Fibroblast of lung (primary cell): ENCODE measurements at places on chromosomes 4 and X. TPM values are rescaled to one million over a fixed set of nuclear protein-coding genes. Genes with fewer than 3 reads are reported as not detected.

DNA sequence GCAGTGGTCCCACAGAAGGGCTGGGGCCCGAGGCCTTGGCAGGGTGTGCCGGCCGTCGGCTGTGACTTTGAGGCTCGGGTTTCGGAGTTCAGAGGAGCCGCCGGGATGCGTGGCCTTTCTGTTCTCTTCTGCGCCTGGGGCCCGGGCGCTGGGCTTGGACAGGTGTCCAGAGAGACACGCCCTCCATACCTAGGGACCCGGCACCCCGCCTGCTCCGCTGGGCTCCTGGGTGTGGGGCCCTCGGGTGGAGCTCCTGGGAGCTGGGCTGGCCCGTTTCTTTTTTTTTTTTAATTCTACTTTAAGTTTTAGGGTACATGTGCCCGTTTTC lies 11.3 kb downstream of the FGFRL1 start:
- no peak overlapping the region for H3K4me3 ChIP-seq
- no peaks in the 10 kb centered on the region for H3K4me1 ChIP-seq
- H3K27ac ChIP-seq: no peak overlapping the region
- peaks cover 2% of the 10 kb centered on the region for H3K36me3 ChIP-seq
- no peak for DNase-seq

DNA sequence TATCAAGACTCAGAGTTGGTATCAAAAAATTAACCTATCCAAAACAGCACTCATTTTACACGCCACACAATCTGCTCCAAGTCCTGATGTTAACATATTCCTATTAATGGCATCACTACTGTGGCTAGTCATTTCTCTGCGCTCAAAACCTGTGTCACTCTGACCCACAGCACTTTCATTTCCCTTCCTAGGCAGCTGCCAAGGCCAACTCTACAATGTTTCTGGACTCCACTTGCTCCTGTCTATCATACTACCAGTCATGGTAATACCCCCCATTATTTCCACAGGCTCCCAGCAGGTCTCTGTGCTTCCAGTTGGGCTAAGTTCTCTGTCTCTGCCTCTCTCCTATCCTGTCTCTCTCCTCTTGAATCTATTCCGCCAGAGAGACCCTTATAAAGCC lies 323.6 kb downstream of the NR3C2 start:
- no peaks in the 10 kb centered on the region for H3K27me3 ChIP-seq
- H3K4me3 ChIP-seq: no peak overlapping the region
- H3K27ac ChIP-seq: no peak overlapping the region
- H3K4me1 ChIP-seq: peaks cover 2% of the 10 kb centered on the region
- peaks cover 4% of the 10 kb centered on the region for H3K36me3 ChIP-seq

GRCh38 chrX:141673946-141674345 lies 24.6 kb downstream of the SPANXD start:
- no peaks in the 10 kb centered on the region for H3K36me3 ChIP-seq
- no peak overlapping the region for H3K27ac ChIP-seq
- DNase-seq: no peak
- no peak overlapping the region for H3K4me3 ChIP-seq
- no peaks in the 10 kb centered on the region for H3K27me3 ChIP-seq

- H3K36me3 ChIP-seq: no peaks in the 10 kb centered on the region
- DNase-seq: no peak
- no peak overlapping the region for H3K4me3 ChIP-seq
- H3K27ac ChIP-seq: no peak overlapping the region
Observed at GRCh38 chrX:103883533-103883932, 51.5 kb upstream of the RAB9B start.

- H3K27me3 ChIP-seq: peaks cover 8% of the 10 kb centered on the region
- no peak for DNase-seq
- no peaks in the 10 kb centered on the region for H3K36me3 ChIP-seq
- no peak overlapping the region for H3K27ac ChIP-seq
- H3K4me1 ChIP-seq: no peaks in the 10 kb centered on the region
- H3K4me3 ChIP-seq: no peak overlapping the region
Observed at GRCh38 chr4:52743444-52744019, 7.7 kb downstream of the ERVMER34-1 start.

- no peaks in the 10 kb centered on the region for H3K27me3 ChIP-seq
- no peaks in the 10 kb centered on the region for H3K36me3 ChIP-seq
- no peaks in the 10 kb centered on the region for H3K4me1 ChIP-seq
- H3K27ac ChIP-seq: no peak overlapping the region
- H3K4me3 ChIP-seq: no peak overlapping the region
Observed at GRCh38 chr4:3710451-3711182, 55.6 kb upstream of the ADRA2C start.

DNA sequence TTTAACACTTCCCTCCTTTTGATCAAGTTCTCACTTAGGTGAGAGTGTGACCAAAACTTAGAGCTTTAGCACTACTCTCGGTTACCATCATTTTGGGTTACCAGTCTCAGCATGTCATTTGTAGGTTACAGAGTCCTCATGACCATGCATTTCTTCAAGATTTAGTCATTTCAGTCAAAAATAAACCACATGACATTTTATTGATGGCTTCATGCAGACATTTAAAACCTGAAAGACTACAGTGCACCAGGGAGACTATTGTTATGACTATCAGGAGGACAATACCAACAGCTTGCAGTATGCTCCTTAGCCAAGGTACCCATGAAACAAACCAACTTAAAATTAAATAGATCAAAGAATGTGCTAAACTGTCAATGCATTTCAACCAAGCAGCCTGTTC lies 498.1 kb upstream of the FSTL5 start:
- H3K4me1 ChIP-seq: no peaks in the 10 kb centered on the region
- no peak for DNase-seq
- no peak overlapping the region for H3K4me3 ChIP-seq
- H3K27ac ChIP-seq: no peak overlapping the region

- no peaks in the 10 kb centered on the region for H3K27me3 ChIP-seq
- DNase-seq: no peak
Observed at GRCh38 chrX:77528034-77528433, 80.8 kb downstream of the FGF16 start.

DNA sequence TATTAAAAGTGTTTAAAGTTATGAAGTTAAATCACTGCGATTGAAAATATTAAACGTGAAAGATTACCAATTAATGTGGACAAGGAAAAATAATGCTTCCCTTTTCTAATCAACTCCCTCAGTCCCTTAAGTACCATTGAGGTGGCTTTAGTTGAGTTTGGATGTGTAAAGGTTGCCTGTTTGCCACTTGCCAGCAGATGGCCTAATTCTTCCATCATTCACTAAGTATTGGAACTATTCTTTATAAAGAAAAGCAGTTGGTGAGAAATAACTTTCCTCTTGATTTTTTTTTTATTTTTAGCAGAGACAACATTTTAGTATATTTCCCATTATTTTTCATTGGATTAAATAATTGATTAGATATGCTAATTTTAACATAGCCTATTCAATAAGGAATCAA lies 295.9 kb upstream of the TACR3 start:
- no peaks in the 10 kb centered on the region for H3K36me3 ChIP-seq
- H3K27ac ChIP-seq: no peak overlapping the region
- DNase-seq: peak; percentile 3
- no peaks in the 10 kb centered on the region for H3K4me1 ChIP-seq
- no peaks in the 10 kb centered on the region for H3K27me3 ChIP-seq

DNA sequence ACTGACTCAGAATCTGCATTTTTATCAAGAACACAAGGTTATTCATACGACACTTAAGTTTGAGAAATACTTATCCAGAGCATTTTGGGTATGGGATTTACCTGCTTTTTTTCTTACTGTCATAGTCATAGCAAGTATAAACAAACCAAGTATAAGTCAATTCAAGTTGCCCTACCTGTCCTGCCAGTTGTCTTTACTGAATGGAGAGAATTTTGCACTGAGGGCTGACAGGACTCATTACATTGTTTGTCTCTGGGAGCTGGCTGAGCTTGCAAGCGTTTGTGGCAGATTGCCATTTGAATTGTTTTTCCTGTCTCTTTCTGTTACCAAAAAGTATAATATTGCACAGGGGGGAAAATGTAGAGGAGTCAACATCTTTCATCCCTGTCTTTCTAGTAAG lies 278.9 kb upstream of the MAGEC2 start:
- no peaks in the 10 kb centered on the region for H3K4me1 ChIP-seq
- H3K4me3 ChIP-seq: no peak overlapping the region
- H3K27ac ChIP-seq: no peak overlapping the region

DNA sequence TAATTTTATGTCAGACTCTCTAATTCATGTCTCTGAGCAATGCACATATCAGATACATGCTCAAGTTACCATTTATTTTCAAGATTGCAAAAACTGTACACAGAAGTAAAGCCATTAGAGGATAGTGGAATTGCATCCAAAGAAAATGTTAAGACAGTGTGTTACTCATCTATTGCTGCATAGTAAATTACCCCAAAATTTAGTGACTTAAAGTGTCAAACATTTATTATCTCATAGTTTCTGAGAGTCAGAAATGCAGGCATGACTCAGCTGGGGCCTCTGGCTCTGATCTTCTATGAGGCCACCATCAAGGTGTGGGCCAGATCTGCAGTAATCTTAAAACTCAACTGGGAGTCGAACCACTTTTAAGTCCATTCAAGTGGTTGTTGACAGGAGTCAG lies 275.2 kb downstream of the QDPR start:
- peak; percentile 85 for DNase-seq
- H3K27ac ChIP-seq: no peak overlapping the region

The GABRB1 gene
- 0.17 TPM in 1 of 2 replicates, not detected in the other for total RNA-seq

DNA sequence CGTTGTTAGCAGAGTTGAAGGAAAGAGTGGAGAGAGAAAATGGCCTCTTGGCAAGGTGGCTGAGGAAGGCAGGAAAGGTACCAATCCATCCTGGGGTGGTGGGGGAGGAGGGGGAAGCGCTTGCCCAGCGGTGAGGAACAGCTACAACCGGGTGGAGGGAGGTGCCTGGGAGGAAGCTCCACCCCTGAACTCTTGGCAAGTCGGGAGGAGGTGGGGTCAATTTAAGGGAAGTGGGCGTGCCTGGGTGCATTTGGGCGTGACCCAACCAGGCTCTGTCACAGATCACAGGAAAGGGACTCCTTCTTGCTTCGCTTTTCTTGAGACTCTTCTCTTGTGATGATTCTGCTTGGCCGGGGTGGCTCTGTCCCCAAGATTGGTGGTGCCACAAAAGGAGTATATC lies 41.7 kb downstream of the BCORL1 start:
- H3K4me1 ChIP-seq: no peaks in the 10 kb centered on the region
- H3K36me3 ChIP-seq: peaks cover 5% of the 10 kb centered on the region
- H3K4me3 ChIP-seq: no peak overlapping the region
- no peak overlapping the region for H3K27ac ChIP-seq

DNA sequence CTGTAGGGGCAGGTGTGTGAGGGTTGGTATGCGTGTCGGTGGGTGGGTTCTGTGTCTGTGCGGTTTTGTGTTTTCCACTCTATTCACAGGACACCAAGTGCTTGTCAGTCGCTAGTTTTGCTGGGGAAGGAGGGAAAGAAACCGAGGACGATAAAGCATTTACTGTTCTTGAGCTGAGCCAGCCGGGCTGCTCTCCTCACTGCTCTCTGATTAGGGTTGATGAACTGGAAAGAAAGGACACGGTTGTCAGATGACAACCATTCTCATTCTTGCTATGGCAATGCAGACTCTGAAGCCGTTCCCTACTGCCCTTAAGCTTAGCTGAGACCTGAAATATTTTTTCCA lies 832 bp downstream of the EGFL6 start:
- no peak for DNase-seq
- peaks cover 24% of the 10 kb centered on the region for H3K27me3 ChIP-seq
- H3K4me1 ChIP-seq: no peaks in the 10 kb centered on the region
- no peaks in the 10 kb centered on the region for H3K36me3 ChIP-seq
- no peak overlapping the region for H3K4me3 ChIP-seq

- H3K4me1 ChIP-seq: peaks cover 3% of the 10 kb centered on the region
- no peaks in the 10 kb centered on the region for H3K36me3 ChIP-seq
- H3K27ac ChIP-seq: no peak overlapping the region
Observed at GRCh38 chr4:168659741-168660465, 163.1 kb downstream of the PALLD start.

GRCh38 chr4:23224684-23225420 lies 532.1 kb downstream of the GBA3 start:
- H3K36me3 ChIP-seq: no peaks in the 10 kb centered on the region
- H3K4me1 ChIP-seq: no peaks in the 10 kb centered on the region
- H3K4me3 ChIP-seq: no peak overlapping the region

GRCh38 chr4:126051689-126052424 lies 737.1 kb downstream of the FAT4 start:
- H3K4me3 ChIP-seq: no peak overlapping the region
- no peaks in the 10 kb centered on the region for H3K4me1 ChIP-seq
- H3K36me3 ChIP-seq: no peaks in the 10 kb centered on the region

The BMX gene
- total RNA-seq: not detected in 2 replicates

The SLC7A11 gene
- total RNA-seq: 46.0 and 74.8 TPM in 2 replicates

DNA sequence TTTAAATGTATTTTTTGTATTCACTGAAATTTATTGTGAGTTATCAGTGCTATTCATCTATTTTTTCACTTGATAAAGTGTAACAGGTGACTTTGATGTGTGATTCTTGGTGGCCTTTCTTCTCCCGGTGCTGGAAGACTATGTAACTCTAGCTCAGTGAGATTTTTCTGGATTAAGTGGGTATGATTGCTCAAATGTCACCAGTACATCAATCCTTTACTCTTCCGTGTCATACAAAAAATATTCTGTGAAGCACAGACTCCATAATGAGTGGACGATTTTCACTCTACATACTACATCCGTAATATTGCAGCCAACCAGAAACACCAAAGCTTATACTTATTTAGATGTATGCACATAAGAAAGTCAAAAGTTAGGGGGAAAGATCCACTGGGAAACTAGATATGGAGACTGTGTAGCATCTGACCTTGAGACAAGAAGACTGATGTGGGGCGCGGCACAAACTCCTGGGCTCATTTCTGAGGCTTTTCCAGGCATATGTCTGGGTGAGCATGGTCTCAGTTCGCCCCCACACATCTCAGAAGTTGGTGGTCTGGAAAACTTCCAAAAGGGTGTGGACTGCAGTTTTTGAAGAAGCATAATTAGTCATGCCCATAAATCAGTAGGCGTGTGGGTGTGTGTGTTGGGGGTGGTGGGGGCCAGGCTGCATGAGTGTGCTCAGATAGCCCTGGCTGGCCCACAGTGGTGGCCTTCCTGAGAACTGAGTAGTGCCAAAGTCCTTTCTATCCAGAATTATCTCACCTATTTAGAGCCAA lies 53.9 kb upstream of the TENM3 start:
- H3K36me3 ChIP-seq: no peaks in the 10 kb centered on the region
- H3K27ac ChIP-seq: no peak overlapping the region
- H3K27me3 ChIP-seq: no peaks in the 10 kb centered on the region
- DNase-seq: peak; percentile 95
- H3K4me1 ChIP-seq: no peaks in the 10 kb centered on the region

The PLXNB3 gene
- 1.0 and 4.3 TPM in 2 replicates for total RNA-seq

DNA sequence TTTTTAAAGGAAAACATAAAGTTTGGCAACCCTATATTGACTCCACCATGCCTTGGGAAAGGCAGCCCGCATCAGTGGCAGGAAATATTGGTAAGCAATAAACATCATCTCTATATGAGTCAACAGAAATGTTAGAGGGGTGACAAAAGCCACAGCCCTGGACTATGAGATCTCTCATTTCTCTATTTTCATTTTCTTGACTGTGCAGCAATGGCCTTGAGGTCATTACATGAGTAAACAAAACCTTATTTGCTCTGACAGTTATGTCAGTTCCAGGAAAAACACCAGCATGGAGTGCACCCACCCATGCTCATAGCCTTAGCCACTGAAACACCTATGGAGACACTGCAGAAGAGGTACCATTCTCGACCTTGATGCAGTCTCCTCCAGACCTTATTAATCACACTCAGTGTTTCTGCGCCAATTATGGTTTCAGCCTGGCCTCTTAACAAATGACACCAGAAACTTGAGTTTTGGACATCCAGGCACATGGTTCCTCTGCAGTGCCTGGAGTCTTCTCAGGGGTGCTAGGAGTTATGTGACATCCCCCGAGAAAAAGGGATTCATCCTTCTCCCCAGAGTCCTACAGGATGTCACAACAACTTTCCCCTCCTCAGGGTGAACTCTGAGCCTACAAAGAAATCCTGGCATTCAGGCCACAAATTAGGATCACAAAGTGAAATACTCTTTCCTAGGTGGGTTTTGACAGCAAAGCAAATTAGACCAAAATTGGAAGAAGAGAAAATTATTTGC lies 16.0 kb upstream of the HPGD start:
- no peaks in the 10 kb centered on the region for H3K27me3 ChIP-seq
- no peaks in the 10 kb centered on the region for H3K36me3 ChIP-seq
- no peaks in the 10 kb centered on the region for H3K4me1 ChIP-seq
- H3K4me3 ChIP-seq: no peak overlapping the region
- no peak for DNase-seq
